ENCODE measurements at places on chromosomes 13 and 19.

DNA sequence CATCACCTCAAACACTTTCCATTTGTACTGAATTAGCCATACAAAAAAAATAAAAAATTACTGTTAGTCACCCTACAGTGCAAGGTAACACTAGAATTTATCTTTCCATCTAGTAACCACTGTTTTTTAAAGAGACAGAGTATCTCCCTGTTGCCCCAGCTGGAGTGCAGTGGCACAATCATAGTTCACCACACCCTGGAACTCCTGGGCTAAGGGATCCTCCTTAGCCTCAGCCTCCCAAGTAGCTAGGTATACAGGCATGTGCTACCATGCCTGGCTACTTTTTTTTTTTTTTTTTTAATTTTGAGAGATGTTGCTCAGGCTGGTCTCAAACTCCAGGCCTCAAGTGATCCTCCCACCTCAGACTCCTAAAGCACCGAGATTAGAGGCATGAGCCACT is 17.9 kb downstream of the ANKRD10 start:
- DNase-seq = no peak

DNA sequence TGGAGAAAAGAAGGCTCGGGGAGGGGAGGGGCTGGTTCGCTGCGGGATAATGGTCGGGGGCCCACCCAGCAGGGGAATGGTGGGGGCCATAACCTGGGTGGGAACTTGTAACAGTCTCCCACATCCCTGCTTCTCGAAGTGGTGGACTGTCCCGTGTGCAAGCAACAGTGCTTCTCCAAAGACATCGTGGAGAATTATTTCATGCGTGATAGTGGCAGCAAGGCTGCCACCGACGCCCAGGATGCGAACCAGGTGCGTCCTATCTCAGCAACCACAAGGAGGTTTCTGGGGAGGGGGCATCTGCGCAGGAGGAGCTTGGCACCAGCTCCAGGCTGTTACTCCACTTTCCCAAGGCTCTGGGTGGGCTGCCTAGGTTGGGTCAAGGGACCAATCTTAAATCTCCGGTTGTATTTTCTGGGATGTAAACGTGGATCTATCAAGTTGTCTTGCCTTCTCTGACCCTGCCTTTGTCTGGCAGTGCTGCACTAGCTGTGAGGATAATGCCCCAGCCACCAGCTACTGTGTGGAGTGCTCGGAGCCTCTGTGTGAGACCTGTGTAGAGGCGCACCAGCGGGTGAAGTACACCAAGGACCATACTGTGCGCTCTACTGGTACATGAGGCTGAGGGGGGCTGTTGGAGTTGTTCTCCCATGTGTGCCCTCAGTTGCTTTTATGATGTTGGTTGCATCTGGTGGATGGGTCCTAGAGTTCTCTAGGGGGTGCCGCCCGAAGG is 1.6 kb downstream of the TRIM28 start:
- DNase-seq = no peak

DNA sequence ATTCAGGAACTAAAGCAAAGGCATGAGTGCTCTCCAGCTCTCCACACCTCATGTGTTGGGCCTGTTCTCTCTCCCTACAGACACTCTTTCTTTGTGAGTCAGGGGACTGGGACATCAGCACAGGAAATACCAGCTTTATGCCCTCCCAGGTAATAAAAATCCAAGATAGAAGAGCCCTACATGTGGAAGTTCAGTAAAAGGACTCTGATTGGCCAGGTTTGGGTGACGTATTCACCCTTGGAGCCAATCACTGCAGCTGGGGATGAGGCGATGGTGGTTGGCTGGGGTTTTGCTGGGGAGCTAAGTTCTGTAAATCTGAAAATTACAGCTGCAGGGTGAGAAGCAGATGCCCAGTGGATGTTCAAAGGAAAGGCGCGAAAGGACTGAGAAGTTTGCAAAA is 32.5 kb downstream of the CCDC70 start:
- peak; percentile 22 for DNase-seq

DNA sequence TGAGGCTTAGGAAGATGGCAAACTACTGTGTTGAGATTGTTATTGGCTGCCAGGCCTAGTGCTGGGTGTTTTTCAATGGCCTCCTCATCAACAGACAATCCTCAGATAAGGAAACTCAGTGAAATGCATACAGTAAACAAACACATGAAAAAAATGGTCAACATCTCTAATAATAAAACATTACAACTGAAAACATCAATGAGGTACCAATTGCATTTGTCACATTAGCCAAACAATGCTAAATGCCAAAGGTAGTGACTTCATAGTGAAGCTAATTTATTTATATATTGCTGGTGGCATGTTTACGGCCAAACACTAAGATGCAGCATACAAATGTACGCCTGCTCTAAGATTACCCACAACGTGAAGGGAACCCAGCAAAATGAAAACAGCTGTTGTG is 224.0 kb upstream of the UBL3 start:
- no peak for DNase-seq

- DNase-seq = no peak
Measured at GRCh38 chr13:75468602-75469001, 13.4 kb downstream of the TBC1D4 start.

DNA sequence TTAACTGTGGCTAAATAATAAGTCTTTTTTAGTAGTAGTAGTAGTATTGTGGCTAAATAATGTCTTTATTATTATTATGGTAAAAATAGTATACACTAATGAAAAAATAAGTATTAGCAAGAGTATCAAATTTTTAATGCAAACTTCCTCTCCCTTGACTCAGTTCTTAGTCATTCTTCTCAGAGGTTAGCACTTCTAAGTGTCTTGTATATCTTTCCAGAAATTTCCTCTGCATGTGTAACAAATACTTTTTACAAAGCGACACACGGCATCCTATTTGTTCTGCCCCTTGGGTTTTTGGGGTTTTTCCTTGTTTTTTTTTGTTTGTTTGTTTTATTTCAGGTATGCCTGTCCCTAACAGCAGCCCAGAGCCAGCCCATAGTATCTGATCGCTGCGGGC is 20.9 kb downstream of the SIN3B start:
- DNase-seq = no peak

GRCh38 chr13:89267734-89268133 is 1596.6 kb downstream of the SLITRK5 start:
- no peak for DNase-seq

DNA sequence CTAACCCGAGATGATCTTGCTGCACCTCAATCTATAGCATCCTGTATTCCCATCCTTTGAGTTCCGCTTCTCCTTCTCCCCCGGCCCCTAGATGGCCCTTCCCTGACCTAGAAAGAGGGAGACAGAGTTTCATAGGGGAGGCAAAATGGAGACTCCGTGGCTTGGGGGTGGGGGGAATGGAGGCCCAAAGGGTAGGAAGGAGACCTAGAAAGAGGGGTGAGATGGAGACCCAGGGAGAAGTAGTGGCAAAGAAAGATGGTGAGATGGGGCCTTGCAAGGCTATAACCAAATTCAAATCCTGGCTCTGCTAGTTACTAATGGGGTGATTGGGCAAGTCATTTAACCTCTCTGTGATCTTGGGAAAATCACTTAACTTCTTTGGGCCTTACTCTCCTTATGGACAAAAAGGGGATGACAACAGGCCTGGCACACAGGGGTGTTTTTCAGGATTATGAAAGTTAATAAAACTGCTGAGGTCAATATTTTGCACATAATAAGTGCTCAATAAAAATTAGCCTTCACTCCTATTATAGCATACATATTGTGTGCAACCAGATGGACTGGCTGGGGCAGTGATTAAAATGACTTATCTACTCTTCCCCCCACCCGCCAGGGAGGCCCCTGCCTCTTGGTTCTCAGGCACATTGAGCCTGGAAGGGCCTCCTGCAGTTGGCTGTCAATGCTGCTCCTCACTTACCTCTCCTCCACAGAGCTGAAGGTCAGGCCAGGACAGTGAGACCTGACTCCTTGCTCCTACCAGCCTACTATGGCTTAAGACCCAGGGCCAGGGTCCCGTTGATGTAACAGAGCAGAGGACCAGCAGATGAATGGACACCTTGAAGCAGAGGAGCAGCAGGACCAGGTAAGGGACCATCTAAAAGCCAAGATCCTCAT is 633 bp downstream of the SPHK2 start:
- no peak for DNase-seq

- no peak for DNase-seq
Measured at GRCh38 chr13:46176756-46177155, 5.2 kb downstream of the LCP1 start.

DNA sequence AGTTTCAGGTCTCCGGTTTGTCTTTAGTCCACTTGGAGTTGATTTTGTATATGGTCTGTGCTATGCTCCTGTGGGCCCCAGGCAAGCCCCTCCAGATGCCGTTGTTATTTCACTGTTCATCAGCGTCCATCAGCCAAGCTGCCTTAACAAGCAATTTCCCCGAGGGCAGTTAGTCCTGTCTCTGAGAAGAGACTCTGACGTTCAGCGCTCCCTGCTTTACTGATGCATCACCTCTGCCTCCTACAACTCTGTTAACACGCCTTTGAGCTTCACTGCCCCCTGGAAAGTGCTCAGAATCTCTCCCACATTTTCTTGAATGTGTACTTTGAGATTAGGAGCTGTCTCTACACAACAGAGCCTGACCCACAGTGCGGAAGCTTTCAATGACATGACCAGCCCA is 41.8 kb upstream of the UBAC2 start:
- no peak for DNase-seq

GRCh38 chr13:31824705-31825517 is 85.6 kb downstream of the RXFP2 start:
- peak; percentile 73 for DNase-seq

- no peak for DNase-seq
Measured at GRCh38 chr13:111202156-111202621, 87.1 kb downstream of the ARHGEF7 start.

- DNase-seq = no peak
Measured at GRCh38 chr19:42191855-42192254, 25.6 kb downstream of the DEDD2 start.

DNA sequence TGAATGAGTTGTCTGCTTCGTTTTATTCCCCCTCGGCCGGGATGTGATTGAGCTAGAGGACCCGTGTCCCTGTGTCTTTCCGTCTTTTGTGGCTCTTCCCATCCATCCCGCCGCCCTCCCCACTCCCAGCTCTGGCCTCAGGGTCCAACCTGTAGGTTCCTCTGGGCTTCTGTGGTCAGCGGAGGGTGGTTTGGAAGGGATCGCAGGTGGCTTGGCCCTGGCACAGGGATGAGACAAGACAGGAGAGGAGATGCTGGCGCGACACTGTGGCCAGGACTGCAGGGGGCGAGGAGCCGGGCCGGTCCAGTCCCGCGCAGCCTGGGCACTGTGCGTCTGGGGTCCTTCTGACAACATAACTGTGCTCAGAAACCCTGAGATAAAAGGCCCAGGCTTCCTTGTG is 2.0 kb downstream of the EVI5L start:
- DNase-seq = no peak

DNA sequence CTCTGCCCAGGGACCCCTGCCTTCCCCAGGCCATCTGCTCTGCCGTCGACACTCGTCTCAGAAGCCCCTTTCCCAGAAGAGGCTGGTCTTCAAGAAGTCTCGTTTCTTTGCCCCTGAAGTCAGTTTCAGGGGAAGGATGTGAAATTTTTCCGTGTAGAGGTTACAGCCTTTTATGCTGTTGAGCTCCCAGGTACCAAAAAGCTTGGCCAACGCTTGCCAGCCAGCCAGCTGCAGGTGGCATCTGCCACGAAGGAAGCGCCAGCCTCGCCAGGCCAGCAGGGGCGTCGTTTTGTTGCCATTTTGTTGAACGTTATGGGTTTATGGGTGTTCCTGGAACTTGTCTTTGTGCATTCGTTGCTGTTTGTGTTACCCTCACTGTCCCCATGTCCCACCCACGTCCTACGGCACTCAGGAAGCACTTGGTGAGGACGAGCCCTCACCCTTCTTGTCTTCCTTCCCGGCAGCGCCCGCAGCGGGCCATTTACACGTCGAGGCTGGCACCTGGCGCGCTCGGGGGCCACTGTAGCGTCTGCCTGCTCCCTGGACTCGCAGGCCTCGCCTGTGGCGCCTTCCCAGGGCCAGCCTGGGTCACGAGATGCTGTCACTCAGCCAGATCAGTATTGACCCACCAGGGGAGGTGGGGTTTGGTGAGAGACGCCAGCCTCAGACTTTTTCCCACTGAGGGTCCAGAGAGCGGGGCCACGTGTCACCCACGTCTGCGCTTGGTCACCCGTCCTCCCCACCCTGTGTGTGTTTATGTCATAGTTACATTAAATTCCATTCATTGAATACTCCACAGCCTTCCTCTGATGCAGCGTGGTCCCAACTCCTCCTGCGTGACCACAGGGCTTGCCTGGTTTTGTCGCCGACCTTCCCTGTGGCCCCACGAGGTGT is 37.1 kb downstream of the AP1M1 start:
- no peak for DNase-seq

DNA sequence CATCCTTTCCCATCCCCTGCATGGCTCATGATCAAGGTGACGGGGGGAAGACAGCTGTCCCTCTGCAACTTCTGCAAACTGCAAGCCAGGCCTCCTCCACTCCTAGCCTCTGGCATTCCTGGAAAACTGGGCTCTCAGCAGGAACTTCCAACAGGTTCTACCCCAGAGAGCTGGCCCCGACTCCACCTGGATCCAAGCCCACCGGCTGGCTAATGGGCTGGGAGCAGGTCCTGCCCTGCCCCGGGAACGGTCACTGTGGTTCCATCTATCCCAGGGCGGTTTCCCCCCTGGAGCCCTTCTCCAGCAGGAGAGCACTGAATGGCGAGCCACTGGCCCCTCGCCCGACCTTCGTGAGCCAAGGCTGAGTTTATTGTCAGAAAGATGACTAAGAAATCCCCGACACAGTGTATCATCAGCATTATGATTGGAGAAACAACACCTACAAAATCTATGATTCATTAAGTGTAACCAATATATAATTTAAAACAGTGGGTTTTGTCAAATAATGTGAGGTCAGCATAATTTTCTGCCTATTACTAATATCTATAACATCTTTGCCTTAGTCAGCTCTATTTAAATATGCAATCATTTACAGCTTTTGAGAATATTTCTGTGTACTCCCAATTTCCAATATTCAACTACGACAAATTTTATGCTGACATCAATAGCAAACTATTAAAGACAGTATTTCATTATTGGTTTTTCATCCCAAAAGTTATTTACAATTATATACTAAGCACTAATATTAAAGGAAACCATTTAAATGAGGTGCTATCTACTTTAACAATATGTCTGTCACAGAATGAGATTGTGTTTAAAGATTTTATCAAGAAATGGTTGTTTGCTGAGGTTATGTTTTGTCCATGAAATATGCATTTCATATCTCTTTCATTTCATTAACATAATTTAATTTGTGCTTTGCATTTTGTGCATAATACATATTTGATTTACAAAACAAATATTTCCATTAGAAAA is 133.0 kb downstream of the URI1 start:
- DNase-seq = no peak

DNA sequence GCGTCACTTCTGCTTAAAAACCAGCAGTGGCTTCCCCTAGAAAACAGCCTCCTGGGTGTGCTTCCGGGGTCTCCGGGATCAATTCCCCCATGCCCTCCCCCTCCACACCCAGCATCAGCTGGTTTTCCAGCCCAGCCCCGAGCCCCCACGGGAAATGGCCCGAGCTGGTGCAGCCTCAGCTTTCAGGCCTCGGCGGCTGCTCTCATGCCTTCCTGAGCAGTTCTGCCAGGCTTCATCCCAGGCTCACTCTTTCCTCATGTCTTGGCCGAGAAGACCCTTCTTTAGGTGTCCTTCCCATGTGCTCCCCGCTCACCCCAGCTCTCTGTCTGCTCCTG is 103.1 kb upstream of the RNF113B start:
- no peak for DNase-seq

GRCh38 chr19:21824679-21825078 is 11.3 kb downstream of the ZNF43 start:
- no peak for DNase-seq
